ENCODE measurements at places on chromosomes 3 and 15.

DNA sequence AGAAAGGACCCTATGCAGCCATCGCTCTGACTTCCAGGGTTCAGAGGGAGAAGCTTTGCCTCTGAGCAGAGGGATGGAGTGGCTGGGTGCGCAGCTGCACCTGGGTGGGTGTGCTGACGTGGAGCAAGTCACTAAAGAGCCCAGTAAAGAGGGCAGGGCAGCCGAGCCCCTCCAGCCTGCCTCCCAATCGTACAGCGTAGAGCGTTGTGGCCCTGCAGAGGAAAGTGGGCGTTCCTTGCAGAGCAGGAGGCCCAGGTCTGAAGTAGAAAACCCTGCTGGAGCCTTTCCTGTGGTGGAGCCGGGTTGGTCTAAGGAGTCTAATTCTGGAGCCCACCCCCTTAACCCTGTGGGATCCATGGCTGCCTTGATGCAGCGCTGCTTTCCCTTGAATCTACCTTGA lies 61.0 kb downstream of the ABTB1 start:
- no peak for DNase-seq

GRCh38 chr3:69328103-69328962 lies 57.6 kb downstream of the FRMD4B start:
- no peak for DNase-seq

DNA sequence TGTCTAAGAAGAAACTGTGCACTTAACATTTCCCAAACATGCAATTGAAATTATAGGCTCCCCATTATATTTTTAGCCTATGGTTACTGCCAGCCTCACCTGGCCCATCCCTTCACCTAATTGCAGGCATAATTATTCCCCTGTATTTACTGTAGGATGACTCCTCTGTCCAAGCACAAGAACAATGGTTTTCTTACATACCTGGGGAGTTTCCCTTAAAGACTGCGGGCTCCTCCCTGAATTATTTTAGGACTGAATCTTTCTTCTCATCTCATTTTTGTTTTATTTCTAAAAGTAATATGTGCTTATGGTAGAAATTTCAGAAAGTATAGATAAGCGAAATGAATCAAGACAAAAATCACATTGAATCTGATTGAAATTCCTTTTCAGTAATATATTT lies 11.4 kb downstream of the TM4SF1 start:
- no peak for DNase-seq

DNA sequence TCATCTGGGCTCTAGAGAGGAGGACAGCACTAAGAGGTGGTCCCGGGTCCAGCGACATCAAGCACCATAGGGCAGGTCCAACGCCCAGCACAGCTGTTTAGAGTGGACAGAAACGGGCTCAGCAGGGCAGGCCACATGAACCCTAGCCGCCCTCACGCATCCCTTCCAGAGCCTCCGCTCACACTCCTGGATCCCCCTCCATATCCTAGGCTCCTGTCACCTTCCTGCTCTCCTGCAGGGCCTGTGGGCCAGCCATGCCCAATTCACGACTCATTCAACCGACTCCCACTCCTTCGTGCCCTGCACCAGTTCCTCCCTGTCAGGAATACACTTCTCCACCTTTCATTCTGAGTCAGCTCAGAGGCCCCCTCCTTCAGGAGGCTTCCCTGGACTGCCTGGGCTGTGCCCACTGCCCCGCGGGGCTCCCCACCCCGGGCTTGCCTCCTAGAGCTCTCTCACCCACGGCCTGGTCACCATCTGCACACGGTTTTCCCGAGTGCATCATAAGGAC lies 90.2 kb downstream of the LINGO1 start:
- no peak for DNase-seq

DNA sequence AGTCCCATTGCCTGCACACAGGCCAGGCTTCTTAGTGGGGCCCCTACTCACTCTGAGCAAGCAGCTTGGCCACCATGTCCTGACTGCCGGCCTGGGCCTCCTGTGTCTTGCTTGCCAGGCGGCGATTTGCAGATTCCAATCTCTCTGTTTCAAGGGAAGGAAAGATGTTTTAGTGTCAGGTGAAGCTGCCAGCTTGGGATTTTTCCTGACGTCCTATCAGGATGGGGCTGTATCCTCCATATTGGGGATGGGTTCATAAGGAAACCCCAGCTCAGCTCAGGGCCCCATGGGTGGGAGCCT lies 8.5 kb downstream of the AMOTL2 start:
- no peak for DNase-seq

GRCh38 chr3:69500604-69501003 lies 114.7 kb upstream of the FRMD4B start:
- DNase-seq, result no peak

DNA sequence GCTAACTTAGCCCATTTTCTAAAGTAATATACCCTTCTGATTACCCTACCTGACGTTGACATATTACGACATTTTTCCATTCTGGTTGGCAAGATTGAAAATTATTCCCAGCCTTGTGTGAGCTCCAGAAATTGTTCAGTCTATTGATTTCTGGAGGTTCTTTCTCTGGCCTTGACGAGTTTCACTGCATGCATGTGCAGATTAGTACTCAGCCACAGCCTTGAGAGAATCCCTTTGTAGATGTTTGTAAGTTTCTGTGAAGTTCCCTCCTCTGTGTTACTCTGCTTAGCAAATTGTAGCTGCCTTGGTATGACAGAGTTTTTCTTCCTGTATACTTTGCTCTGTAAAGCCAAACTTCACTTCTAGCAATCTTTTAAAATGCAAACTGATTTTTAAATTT lies 27.5 kb downstream of the TRIM69 start:
- no peak for DNase-seq

GRCh38 chr15:85515212-85515611 lies 134.8 kb downstream of the AKAP13 start:
- no peak for DNase-seq

GRCh38 chr3:108219336-108219735 lies 2.9 kb downstream of the IFT57 start:
- no peak for DNase-seq

DNA sequence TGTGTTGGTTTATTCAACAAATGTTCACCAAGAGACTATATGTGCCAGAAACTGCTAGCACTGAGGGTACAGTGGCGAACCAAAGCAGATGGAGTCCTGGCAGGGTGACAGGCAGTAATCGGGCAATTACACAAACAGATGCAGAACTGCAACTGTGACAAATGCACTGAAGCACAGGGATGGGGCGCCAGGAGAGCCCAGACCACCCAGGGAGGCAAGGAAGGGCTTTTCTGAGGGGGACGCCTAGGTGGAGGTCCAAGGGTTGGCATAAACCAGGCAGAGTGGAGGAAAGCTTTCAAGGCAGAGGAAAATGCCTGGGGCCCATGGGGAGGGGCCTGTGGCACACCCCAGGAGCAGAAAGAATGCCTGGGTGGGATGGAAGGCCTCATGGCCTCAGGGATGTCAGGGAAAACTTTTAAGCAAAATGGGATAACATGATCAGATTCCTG lies 5.5 kb downstream of the DIS3L start:
- no peak for DNase-seq

DNA sequence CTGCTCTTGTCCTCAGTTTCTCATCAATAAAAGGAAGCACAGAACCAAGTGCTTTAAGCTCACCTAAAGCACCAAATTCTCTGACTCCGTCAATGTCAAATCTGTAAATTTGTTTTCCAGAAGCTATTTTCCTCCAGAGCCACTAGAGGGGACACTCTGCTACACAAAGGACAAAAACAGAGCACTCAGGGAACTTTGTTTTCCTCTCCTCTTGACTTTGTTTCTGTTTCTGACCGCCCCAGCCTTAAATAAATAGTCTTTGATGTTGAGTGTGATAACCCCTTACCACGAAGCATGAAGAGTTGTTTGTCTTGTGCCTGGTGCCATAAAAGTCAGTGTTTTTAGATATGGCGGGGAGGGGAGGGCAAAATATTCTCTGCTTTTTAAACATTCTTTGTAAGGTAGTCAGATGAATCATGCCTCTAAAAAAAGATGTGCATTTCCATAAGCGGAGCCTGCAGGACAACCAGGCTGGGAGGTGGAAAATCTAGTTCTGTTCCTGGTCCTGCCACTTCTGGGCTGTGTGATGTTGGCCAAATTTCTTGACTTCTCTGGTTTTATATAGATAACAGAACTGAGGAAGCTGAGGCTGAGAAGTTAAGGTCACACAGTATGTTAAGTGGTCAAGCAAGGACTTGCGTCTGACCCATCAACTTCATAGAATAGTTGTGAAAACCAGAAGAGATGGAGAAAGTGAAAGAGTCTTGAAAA lies 7.3 kb upstream of the ZBTB38 start:
- no peak for DNase-seq
